Daoy (cell line): ENCODE measurements at places on chromosomes 1 and 21. TPM values are rescaled to one million over a fixed set of nuclear protein-coding genes. Genes with fewer than 3 reads are reported as not detected.
A peak's percentile ranks its signal among the peaks of the same experiment; 100 is the strongest.

GRCh38 chr21:38310646-38311485 is 54.1 kb downstream of the KCNJ15 start:
- DNase-seq, result no peak

The EFNA3 gene
- 1.1 and 2.4 TPM in 2 replicates for total RNA-seq

The A3GALT2 gene
- not detected in 2 replicates for total RNA-seq

GRCh38 chr1:156692925-156693847 is 12.2 kb downstream of the CRABP2 start:
- DNase-seq, result no peak

DNA sequence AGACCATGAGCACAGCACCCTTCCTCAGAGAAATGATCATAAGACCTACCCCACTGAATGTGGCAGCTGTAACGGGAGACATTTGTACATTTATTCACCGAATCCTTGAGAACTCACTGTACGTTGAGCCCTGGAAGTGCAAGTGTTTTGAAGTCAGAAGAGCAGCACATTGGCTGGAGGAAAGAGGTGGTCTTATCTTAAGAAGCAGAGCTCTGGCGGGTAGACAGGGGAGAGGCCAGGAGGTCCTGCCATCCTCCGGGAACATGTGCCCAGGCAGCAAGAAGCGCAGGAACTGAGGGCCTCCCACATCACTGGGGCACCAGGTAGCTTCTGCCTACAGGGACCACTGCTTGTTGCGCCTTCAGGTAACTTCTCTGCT is 169.2 kb upstream of the IRF2BP2 start:
- no peak for DNase-seq

DNA sequence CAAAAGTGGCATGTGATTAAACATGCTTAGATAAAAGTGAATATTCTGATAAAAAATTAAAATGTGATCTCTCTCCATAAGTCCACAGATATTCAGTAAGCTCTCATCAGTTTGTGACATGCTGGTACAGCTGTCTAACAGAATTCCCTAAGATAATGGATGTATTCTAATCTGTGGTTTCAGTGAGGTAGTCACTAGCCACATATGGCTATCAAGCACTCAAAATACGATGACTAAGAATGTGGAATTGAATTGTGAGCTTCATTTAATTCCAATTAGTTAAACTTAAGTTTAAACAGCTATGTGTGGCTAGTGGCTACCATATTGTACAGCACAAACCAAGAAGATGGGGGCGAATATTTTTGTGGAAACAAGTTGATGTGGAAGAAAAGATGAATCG is 4.1 kb upstream of the REG4 start:
- peak; percentile 72 for DNase-seq

GRCh38 chr1:165222580-165222979 is 133.9 kb downstream of the LMX1A start:
- DNase-seq, result no peak

- DNase-seq, result no peak
Measured at GRCh38 chr21:36706951-36707762, 8.2 kb downstream of the SIM2 start.

GRCh38 chr1:2394761-2395160 is 3.1 kb downstream of the RER1 start:
- no peak for DNase-seq

DNA sequence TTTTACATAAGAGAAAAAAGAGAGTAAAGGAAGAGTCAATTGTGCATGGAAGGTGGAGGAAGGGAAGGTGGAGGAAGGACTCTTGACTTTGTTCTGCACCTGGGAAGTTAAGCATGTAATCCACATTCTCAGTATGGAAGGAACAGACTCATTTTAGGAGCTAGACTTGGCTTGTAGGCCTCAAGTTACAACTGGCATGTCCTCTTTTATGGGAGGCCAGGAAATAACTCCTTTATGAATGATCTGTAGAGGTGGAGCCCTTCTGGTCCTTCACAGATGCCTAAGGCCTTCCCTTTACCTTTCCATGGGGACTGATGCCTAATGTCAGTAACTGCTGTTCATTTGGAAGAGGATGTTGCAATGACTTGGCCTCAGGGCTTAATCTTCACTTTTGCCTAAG is 29.4 kb upstream of the CCSAP start:
- DNase-seq, result no peak

GRCh38 chr1:228043281-228043848 is 36.6 kb downstream of the WNT3A start:
- peak; percentile 65 for DNase-seq

- no peak for DNase-seq
Measured at GRCh38 chr1:170274131-170274501, 128.4 kb downstream of the NTMT2 start.

The SLC25A34 gene
- 0.39 and 0.40 TPM in 2 replicates for total RNA-seq

The ZFP69 gene
- total RNA-seq, result 5.3 and 9.3 TPM in 2 replicates
